ENCODE measurements at places on chromosomes 3 and 15.

DNA sequence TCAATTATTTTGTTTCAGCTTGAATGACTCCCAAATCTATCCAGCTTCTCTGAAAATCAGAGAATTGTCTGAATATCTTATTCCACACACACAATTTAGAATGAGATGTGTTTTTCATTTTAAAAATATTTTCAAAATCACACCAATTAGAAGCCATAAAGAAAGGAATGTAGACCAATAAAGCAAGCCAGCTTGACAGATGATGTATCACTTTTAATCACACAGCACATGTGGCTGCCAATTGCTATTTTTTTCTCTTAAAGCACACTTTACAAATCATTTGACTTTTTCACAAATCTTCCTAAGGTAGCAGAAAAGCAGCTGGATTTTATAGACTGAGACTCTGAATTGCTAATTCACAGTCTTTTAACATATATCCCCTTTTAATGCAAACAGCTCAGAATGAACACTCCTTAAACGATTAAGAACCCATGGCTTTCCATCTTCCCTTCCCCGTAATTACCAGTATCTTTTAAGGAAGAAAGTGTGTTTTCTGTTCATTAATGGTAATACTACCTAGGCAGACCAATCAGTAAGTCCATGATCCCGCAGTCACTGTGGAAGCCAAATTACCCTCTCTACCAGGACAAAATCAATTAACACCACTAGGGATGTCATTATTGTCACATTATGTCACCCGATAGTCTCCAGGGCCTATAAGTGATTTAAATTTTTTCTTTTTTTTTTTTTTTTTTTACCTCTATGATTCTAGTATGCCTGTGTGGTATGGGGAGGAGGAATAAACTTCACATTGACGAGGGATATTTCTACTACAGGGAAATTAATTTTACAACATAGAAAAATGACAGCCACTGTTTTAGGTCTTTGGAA lies 250.0 kb upstream of the VEPH1 start:
- DNase-seq: no peak

- DNase-seq: no peak
These were observed 795 bp downstream of the MCM2 start for GRCh38 chr3:127598841-127599570.

DNA sequence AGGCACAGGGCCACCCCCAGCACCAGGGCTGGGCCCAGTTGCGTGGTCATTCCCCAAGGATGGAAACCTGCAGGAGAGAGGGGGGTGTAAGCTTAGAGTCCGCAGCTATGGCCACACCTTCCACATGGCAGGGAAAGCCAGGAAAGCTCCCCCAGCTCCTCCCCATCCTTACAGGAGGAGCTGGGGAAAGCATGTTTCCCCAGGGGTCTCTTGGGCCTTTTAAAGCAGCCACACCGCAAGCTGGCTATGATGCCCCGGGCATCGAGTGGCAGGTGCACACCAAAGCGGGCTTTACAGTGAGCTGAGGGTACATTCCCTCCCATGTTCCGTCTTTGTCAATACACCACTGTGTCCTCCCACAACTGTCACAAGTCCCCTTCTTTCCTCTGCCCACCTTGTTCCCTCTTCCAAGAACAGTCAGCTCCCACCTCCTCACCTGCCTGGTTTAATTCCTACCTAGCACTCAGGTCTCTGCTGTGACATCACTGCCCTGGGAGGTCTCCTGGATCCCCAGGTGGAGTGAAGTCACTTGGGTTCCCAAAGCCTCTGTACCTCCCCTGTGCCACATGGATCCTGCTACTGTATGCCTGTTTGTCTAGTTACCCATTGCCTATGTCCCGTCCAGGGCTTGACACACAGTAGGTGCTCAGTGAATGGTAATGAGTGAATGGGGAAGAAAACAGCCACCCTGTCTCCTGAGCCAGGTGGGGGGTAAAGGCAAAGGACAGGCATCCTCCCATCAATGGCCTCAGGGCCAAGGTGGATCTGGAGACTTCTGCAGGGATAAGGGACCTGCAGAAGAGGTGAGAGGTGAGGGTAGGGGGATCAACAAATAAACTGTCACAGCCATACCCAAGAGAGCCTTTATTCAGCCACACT lies 3.4 kb downstream of the HYAL3 start:
- DNase-seq: no peak

DNA sequence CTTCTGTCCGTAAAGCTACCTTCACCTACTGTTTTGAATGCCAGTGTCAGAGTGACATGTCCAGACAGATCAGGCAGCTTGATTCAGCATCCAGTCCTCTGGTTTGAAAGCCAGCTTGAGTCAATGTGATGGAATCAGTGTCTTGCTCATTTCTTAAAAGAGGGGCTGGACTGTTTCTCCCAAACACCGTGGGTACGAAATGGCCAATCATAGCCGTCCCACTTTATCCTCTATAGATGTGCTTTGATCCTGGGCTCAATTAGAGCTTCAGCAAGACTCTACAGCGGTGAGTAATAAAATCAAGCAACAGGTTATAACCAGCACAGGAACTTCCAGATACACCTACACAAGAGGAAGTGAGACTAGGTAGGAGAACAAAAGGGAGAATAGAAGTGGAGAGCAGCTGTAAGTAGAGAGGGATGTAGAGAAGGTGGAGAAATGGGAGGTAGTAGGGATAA lies 17.0 kb upstream of the OR5K1 start:
- DNase-seq: no peak

GRCh38 chr3:95036526-95037021 lies 973.7 kb downstream of the NSUN3 start:
- no peak for DNase-seq

DNA sequence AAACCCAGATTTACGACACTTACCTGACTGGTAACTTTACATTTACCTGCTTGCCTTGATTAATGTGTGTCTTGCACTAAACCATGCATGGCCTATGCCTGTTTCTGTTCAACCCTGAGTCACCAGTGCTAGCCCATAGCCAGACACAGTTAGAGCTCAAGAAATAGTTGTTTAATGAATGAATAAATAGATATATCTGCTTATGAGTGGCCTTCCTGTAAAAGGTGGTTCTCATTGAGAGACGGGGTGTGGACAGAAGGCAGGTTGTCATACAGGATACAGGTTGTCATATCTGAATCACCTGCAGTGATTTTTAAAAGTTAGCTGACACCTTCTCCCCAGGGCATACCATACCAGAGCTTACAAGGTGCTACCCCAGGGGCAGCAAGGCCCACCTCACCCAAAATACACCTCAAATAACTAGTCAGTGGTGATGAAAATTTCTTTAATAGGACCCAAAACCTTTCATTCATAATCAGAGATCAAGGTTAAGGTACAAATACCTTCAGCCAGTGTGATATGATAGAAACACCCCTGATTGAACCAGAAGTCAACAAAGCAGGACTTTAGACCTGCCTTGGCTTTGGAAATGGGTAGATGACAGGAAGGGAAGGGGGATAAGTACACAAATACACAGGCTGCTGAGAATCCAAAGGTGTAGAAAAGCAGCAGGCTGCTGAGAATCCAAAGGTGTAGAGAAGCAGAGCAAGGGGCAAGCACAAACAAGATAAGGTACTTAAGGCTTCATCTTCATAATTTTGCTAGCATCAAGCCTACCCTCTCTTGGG lies 45.4 kb upstream of the TSC22D2 start:
- DNase-seq: no peak

- no peak for DNase-seq
These were observed 49.1 kb upstream of the UTS2B start for GRCh38 chr3:191379446-191379845.

DNA sequence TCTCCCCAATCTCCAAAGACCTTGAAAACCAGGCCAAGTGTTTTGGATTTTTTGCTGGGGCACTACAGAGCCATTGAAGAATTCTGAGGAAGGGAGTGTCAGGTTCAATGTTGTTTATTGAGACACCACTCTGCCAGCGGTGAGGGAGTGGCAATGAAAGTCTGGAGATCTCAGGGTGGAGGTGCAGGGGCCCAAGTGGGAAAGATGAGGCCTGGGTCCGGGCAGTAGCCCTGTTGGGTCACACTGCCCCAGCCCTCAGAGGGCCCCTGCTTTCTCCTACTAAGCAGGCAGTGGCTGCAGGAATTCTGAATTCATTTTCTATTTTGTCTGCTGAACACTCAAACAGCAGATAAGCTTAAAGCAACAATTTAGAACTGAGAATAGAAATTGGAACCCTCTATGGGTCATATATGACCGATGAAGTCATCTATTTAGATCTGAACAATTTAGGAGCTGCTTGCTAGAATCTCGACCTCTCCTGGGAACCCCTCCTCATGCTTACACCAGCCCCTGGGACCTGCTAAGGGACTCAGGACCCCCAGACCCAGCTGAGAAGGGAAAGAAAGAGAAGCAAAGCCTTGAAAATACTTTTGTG lies 17.9 kb downstream of the HRH1 start:
- DNase-seq: no peak

- DNase-seq: no peak
These were observed 611.3 kb downstream of the SI start for GRCh38 chr3:164467007-164467406.

DNA sequence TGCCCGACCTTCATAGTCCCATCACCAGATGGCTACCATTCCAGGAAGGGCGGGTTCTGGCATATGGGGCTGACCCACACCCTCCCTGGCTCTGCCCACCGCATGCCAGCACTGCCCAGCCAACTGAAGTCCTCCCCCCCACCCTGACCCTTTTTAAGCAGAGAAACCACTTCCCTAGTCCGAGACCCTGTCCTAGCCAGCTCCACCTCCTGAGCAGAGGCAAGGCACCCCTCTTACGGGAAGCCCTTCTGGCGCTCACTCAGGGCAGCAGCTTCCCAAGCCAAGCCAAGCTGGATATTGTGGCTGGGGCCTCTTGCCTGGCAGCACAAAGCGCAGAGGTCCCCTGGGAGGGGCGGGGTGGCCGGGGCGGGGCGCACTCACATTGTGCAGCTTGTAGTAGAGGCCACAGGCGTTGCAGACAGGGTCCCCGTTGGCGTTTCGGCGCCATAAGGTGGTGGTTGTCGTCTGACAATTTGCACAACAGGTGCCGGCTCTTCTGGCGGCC lies 11.5 kb downstream of the GATA2 start:
- DNase-seq: no peak

GRCh38 chr3:75193797-75194196 lies 470.3 kb upstream of the FRG2C start:
- no peak for DNase-seq

GRCh38 chr3:46065294-46065705 lies 38.0 kb upstream of the XCR1 start:
- peak; percentile 38 for DNase-seq

DNA sequence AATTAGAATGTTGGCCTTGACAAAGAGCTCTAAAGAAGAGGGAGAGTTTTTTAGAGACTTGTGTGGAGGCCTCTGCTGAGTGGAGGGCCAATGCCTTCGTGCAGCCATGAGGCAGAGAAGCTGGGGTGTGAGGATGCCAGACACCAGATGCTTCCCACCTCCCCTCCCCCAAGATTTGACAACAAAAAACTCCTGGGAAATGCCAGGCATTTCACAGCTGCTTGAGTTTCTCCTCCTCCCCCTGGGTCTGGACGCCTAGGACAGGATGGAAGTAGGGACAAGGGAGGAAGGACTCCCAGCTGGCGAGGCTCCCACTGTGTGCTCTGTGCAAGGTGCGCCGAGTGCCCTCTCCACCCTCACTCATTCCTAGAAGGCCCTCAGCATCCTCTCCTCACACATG lies 20.1 kb downstream of the TGM4 start:
- DNase-seq: no peak

GRCh38 chr3:192864941-192865340 lies 52.7 kb downstream of the MB21D2 start:
- no peak for DNase-seq

DNA sequence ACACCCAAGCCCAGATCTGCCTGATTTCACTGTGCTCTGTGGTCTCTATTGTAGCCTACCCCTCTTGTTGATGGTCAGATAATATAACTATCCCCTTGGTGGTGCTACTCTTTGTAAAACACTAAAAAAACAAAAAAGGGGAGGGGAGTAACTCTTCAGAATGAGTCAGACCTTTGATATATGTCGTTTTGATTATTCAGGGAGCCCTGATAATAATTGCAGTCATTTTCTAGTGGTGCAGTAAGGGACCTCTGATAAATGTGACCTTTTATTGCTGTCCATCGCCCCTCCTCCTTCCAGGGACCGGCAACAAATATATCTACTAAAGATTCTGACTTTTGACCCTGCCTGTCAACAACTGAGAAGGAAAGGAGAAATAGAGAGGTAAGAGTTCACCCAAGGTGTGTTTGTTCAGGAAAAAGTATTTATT lies 45.1 kb upstream of the MAGI1 start:
- DNase-seq: no peak

DNA sequence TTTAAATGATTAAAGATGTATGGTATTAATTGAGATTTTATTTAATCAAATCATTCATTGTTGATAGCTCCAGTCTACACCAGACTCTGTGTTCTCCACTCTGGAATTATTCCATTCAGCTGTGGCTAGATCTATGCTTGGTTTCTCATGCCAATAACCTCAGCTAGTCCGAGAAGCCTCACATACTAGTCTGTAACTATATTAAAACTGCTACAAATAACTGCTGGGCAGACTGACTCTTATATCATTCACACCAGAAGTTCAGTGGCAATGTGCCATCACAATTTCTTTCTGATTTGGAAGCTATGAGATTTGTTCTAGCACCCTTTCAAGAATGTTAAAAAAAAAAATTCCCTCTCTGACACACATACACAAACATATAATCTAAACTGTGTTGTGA lies 947.3 kb downstream of the ROBO1 start:
- DNase-seq: no peak

GRCh38 chr3:73141525-73141924 lies 80.1 kb downstream of the EBLN2 start:
- DNase-seq: no peak

GRCh38 chr3:158935846-158936245 lies 134.0 kb downstream of the MFSD1 start:
- no peak for DNase-seq

DNA sequence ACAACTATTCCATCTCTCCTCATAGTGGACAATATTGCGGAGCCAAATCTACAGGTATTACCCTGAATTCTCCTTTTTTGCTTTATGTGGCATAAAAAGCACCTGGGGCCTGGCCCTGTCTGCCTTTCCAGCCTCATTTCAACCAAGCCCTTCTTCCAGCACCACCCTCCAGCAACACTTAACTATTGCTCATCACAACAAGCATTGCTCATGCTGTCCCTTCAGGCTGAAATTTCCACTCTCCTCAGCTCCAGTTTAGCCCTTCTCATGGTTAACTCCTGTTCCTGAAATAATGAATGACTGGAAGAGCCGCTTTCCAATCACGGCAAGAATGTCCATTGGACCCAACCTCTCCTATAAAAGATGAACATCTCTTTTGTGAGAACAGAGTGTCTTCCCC lies 107.4 kb downstream of the P2RY1 start:
- no peak for DNase-seq

- no peak for DNase-seq
These were observed 10.7 kb downstream of the ITGB5 start for GRCh38 chr3:124876401-124876878.

GRCh38 chr3:195609229-195609628 lies 25.5 kb upstream of the APOD start:
- DNase-seq: no peak
